C1 segment of cervical spinal cord (tissue), 14 donors: ENCODE measurements at places on chromosomes 6 and 20.

GRCh38 chr6:51314965-51315364 lies 496.3 kb downstream of the TFAP2B start:
- DNase-seq, result no peak

GRCh38 chr6:21323577-21323976 lies 270.0 kb upstream of the SOX4 start:
- DNase-seq, result no peak

DNA sequence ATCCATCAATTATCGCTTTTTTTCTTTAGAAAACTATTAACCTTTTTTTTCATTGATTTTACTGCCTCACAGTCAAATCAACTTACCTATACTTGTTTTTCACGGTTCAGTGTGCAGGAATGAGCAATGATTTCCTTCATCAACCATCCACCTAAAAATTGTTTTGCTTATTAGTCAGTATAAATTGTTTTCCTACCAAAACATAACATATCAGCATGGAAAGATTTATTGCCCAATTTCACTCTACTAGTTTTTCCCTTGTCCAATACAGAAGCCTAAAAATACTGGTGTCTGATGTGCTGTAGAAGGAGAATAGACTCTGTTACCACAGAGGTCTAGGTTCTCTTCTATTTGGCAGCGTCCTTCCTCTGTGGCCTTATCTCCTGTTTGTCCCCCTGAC lies 558.2 kb upstream of the CITED2 start:
- DNase-seq, result no peak

GRCh38 chr6:46221222-46221793 lies 50.5 kb upstream of the ENPP5 start:
- no peak for DNase-seq

- DNase-seq, result no peak
Measured at GRCh38 chr6:79984261-79984660, 20.2 kb upstream of the TTK start.

DNA sequence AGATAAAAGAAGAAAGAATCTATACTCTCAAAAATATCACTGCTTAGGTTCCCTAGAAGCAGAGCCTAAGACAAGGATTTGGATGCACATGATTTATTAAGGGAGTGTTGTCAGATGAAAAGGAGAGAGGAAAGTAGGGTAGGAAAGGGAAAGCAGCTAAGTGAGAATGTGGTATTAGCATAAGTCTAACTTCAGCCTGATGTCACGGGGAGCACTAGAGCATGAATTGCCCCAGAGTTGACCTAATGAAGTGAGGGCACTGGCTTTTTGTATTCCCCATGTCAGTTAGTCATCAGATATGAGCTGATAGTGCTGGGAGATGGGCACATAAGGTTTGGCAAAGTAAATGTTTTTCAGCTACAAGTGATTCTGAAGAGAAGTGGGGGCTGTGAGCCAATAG lies 129.0 kb upstream of the THEMIS start:
- DNase-seq, result no peak

DNA sequence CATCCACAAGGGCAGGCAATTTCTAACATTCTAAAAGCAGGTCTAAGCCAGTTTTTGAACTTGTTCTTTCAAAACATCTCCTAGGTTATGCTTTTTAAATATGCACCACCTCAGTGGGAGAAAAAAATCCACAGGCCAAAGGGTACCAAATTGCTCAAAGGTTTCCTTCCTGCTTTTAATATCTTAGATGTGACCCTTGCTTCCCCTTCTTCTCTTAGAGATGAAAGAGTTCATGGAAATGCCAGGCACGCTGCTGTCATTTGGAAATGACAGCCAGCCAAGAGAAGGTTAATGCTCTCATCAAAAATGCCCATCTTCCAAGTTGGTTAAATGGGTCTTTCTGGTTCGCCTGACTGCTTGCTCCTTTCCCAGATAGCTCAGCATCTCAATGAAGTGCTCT lies 497.1 kb downstream of the CD83 start:
- no peak for DNase-seq

GRCh38 chr6:170182781-170183120 lies 108.1 kb downstream of the DLL1 start:
- no peak for DNase-seq
